ENCODE measurements at places on chromosomes 4 and X.

DNA sequence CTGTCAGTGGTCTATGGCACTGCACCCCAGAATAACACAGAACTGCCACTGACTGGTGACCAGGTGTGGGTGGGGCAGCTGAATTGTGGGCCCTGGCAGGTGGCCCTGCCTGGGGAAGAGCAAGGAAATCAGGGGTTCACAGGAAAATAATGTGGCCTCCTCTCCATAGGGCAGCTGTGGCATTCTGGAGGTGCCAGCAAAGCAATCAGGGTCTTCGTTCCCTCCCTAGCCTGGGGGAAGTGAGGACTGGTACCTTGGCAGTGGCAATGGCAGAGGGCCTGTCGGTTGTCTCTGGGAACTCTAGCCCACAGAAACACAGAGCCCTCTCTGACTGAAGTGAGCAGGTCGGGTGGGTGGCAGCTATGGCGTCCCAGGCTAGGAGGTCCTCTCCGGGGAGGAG is 223.0 kb downstream of the GRIA2 start:
- no peak for DNase-seq

DNA sequence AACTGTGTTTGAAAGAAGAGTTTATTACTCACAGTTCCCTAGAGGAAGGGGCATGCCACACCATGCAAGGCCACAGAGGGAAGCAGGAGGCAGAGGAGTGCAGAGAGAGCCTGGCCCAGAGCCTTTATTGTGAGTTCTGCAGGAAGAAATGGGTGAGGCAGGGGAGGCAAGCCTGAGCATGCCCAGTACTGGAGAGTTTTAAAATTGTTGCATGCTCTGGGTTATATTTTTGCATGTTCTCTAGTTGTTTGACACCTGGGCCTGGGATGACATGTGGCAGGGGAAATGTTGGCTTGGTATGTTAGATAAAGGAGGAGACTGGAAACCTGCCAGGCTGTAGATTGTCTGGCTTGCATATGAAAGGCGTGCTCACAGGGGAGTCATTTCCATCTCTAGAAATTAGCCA is 19.7 kb upstream of the CRMP1 start:
- DNase-seq, result peak; percentile 67

DNA sequence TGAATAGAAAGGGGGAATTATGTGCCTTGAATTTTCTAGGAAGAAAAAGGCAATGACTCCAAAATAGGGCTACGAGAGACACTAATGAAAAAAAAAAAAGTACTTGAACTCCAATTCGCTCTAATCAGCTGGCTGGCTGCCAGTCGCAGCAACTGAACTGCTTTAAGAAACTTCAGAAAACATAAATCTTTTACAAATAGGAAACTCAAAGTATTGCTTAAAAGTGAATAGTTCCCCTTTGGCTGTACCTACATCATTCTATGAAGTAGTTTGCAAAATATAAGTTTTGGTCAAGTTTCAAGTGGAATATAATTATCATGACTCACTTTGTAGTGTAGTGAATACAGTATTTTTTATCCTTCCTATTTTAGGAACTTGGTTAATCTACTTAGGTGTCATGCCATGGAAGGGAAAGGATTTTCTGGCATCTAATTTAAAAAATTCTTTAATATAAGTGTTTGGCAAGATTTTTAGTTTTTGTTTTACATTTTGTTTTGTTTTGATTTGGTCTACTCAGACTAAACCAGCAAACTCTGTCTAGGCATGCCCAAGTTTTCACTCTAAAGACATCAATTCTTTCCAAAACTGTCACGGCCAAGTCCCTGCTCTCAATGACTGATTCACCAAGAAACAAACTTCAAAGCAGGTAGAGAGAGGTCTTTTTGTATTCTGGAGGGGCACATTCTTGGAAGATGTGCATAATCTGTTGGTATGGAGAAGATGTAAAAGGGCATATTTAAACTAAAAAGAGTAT is 382.4 kb upstream of the GALNT7 start:
- DNase-seq, result no peak

GRCh38 chrX:153338836-153339235 is 4.9 kb downstream of the ZNF275 start:
- DNase-seq, result no peak

- no peak for DNase-seq
Observed at GRCh38 chr4:29653221-29653620, 1066.9 kb upstream of the PCDH7 start.

DNA sequence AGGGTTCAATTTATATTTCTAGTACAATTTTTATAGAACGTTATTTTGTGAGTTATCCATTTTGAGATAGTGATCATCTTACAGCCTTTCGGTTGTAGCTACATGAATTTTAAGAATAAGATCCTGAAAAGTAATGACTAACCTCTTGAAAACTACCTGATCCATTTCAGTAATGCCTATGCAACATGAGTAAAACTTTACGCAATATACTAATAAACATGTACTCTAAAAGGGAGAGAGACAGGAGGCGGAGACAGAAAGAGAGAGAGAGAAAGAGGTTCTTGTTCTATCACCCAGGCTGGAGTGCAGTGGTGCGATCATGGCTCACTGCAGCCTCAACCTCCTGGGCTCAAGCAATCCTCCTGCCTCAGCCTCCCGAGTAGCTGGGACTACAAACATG is 816.1 kb downstream of the CCSER1 start:
- DNase-seq, result no peak

DNA sequence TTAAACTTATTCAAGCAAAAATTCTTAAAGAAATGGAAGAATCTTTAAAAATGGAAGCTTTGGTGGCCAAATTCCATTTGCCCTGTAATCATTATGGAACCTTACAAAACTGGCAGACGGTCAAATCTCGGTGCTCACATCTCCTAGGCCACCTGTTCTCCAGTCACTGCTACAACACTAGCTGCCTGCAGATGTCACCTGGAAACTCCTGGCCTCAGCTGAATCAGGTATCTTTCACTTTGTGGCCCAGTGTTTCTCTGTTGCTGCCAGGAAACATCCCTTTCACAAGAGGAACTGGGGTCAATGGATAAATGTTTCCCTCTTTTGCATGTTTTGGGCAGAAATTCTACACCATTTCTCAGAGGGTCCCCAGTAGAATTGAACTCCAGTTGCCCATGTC is 4.2 kb upstream of the CXCL3 start:
- DNase-seq, result peak; percentile 3

DNA sequence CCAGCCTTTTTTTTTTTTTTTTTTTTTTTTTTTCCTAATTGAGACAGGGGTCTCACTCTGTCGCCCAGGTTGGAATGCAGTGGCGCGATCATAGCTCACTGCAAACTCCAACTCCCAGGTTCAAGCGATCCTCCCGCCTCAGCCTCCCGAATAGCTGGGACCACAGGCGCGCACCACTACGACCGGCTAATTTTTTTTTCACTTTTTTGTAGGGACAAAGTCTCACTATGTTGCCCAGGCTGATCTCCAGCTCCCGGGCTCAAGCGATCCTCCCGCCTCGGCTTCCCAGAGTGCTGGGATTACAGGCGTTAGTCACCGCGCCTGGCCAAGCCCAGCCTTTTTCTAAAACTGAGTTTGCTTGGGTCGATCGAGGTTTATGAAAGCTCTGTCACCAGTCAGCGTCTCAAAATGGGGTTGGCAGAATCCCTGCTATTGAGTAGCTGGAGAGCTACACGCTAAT is 1.3 kb upstream of the OTUD5 start:
- DNase-seq, result no peak

DNA sequence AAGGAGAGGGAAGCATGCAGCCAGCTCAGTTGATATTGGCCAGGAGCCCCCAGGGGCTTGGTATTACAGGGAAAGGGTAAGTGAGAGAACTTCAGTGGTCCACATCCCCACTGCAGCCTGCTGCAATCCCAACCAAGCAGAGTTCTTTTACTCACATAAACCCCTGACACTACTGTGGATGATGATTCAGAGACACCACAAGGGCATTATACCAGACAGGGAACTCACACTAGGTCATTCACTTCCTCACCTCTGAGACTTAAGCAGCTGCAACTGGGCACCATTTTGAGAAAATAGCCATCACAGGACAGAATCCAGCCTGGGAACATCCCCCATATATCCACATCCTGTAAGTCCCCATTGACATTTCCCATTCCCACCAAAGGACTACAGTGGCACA is 248.0 kb downstream of the INPP4B start:
- DNase-seq, result no peak

DNA sequence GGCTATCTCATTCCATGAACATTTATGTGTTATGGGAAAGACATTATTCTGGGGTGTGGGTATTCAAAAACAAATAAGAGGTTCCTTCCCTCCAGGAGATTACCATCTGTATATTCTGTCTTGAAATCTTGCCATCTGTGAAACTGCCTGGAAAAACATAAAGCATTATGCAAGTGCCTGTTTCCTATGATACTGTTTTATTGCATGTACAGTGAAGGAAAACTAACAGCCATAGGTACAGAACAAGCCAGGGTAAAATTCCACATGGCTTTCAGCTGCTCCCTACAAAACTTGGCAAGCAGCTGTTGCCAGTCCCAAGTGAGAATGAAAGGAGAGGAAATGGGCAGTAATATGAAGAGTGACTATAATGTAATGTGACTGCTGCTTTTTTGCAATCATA is 136.0 kb downstream of the GUCY2F start:
- no peak for DNase-seq

- DNase-seq, result no peak
Observed at GRCh38 chrX:110268886-110269285, 49.0 kb downstream of the AMMECR1 start.

DNA sequence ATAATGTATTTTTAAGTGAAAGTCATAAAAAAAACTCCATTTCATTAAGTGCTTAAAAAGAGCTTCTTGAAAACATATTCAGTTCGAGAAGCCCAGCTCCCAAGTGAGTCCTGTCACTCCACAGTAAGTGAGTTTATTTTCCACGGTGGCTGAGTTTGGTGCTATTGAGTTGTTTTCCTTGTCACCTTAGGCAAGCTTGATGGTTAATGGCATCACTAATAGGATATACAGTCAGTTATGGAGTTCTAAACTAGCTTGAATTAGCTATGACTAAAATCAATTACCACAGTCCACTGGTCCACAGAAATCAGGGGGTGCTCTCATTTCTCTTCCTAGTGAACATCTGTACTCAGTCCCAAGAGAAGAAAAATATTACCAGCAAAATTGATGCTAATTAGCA is 1526.2 kb upstream of the IGFBP7 start:
- DNase-seq, result no peak

GRCh38 chr4:138632856-138633579 is 382.6 kb upstream of the NOCT start:
- DNase-seq, result no peak

- no peak for DNase-seq
Observed at GRCh38 chr4:65467068-65467680, 203.1 kb downstream of the EPHA5 start.

GRCh38 chr4:16530688-16531635 is 304.7 kb upstream of the TAPT1 start:
- no peak for DNase-seq

DNA sequence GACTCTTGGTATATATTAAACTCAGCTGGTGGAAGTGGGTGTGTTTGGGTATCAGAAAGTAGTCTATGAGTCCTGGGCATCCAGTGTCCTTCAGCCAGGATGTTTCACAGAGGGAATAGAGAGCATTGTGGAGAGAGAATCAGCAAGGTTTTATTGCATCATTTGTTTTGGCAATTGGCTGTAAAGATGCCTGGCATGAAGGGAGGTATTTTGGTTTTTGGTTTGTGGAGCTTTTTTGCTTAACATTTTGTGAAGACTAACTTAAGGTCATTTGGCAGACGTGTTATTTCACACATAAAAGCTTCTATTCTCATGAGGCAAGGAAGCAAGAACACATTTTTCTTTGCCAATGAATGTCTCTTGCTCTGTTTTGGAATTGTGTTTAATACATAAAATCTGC is 71.1 kb downstream of the DCLK2 start:
- DNase-seq, result no peak

DNA sequence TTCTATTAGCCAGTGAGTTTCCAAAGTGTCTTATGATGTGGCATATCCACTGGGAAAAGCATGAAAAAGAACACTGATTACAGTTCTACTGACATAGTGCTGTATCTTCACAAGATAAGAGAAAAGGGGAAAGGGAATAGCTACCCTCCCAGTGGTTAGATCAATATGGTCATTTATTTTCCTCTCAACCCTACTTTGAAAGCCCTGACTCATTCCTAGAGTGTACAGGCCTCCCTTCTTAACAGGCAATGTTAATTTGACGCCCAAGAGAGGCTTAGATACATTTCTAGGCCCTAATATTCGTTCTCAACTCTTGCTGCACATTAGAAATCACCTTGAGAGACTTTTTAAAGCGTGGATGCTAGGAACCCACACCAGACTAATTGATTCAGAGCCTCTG is 20.4 kb upstream of the BRS3 start:
- DNase-seq, result no peak
